ENCODE measurements at places on chromosomes 5 and 9. TPM values are rescaled to one million over a fixed set of nuclear protein-coding genes. Genes with fewer than 3 reads are reported as not detected.

Gene ELOVL7
- total RNA-seq, result 0.49 TPM

Gene TAF1L
- total RNA-seq, result 0.03 TPM

DNA sequence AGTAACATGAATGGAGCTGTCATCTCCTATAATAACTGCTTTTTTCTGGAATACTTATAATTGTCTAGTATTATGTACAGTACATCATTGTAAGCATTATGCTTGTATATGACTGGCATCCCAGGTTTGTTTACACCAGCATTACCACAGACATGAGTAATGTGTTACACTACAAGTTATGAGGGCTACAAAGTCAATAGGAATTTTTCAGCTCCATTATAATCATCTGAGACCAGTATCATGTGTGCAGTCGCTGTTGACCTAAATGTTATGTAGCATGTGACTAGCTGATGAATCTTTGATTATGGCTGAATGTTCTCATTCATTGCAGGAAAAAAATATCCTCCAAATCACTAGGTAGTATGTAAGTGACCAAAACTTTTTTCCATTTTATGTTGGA is 2.2 kb downstream of the ZCCHC9 start:
- peak overlapping the region; percentile 60 for H3K4me3 ChIP-seq
- peaks cover 32% of the 10 kb centered on the region for H3K4me1 ChIP-seq
- no peaks in the 10 kb centered on the region for H3K27me3 ChIP-seq
- no peak overlapping the region for H3K27ac ChIP-seq
- DNase-seq, result no peak

DNA sequence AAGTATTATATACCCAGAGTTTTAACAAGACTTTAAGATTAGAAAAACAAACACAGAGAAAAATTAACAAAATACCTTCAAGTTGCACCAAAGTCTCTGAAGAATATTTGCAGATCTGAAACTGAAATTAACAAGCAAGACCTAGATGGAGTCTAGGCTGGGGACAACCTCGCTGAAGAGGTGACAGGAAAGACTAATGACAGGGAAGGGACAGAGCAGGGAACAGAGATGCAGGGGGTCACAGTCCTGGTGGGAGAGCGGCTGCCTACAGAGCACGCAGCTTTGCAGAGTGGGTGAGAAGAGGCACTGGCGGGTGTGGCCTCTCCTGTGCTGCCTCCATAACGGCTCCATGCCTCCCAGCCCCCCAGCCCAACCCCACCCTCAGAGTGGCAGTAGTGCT is 13.5 kb downstream of the RETREG1 start:
- H3K27ac ChIP-seq, result no peak overlapping the region
- H3K27me3 ChIP-seq, result no peaks in the 10 kb centered on the region
- peaks cover 31% of the 10 kb centered on the region for H3K4me1 ChIP-seq
- H3K4me3 ChIP-seq, result no peak overlapping the region
- DNase-seq, result no peak

Gene GMCL2
- not detected for total RNA-seq

Gene GPRIN1
- total RNA-seq, result 3.1 TPM

GRCh38 chr9:115107701-115108100 is 10.3 kb downstream of the TNC start:
- H3K27me3 ChIP-seq, result peaks cover 20% of the 10 kb centered on the region
- H3K27ac ChIP-seq, result no peak overlapping the region
- DNase-seq, result no peak
- H3K36me3 ChIP-seq, result peaks cover 1% of the 10 kb centered on the region

- no peaks in the 10 kb centered on the region for H3K27me3 ChIP-seq
- no peaks in the 10 kb centered on the region for H3K36me3 ChIP-seq
- no peak overlapping the region for H3K27ac ChIP-seq
- no peak for DNase-seq
Measured at GRCh38 chr5:23466401-23466912, 41.0 kb upstream of the PRDM9 start.

GRCh38 chr5:152470167-152470566 is 65.1 kb upstream of the NMUR2 start:
- no peaks in the 10 kb centered on the region for H3K36me3 ChIP-seq
- H3K27me3 ChIP-seq, result peaks cover 5% of the 10 kb centered on the region
- no peak overlapping the region for H3K27ac ChIP-seq
- no peak for DNase-seq
- H3K4me3 ChIP-seq, result no peak overlapping the region
